Immature natural killer cell (primary cell): ENCODE measurements at places on chromosomes 3 and 15. TPM values are rescaled to one million over a fixed set of nuclear protein-coding genes. Genes with fewer than 3 reads are reported as not detected.
A peak's percentile ranks its signal among the peaks of the same experiment; 100 is the strongest.

DNA sequence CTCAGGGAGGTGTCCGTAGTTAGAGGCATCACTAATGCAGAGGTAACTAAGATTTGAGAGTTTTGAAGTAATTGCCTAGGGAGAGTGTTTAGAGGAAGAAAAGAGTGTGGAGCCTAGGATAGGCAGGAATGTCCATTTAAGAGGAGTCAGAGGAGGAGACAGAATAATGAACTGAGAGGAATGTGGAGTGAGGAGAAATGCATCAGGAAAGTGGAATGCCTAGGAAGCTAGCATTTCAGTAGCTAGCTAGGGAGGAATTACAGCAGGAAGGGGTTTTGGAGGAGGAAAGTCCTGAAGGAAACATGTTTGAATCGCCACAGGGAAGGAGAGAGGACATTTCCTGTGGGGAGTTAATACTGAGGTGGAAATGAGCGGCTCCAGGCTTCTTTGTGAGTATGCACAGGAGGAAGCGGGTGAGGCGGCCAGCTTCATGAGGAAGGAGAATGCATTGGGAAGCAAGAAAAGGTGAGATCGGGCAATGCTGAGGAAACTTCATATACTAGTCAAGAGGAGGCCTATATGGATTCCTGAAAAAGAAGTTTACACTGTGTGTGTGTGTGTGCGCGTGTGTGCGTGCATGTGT is 154.3 kb downstream of the TMEM108 start:
- peaks cover 2% of the 10 kb centered on the region for H3K27me3 ChIP-seq
- H3K27ac ChIP-seq: no peak overlapping the region
- H3K36me3 ChIP-seq: no peaks in the 10 kb centered on the region
- no peak for DNase-seq

DNA sequence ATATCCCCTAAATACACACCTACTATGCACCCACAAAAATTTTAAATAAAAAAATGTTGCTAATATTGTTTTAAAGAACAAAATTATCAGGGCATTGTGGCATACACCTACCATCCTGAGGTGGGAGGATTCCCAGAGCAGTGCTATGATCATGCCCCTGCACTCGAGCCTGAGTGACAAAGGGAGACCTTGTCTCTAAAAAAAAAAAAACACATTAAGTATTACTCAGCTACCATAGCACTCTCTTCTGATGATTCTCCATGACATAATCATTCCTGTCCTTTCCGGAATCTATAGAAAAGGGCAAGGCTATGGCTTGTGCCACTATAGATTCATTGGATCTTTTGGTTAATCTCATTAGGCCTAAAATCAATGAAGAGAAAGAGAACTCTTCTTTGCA is 77.4 kb downstream of the ACAP2 start:
- no peak overlapping the region for H3K4me3 ChIP-seq
- H3K4me1 ChIP-seq: peaks cover 57% of the 10 kb centered on the region
- peaks cover 16% of the 10 kb centered on the region for H3K36me3 ChIP-seq
- no peak for DNase-seq

GRCh38 chr3:108209579-108209978 is 12.6 kb downstream of the IFT57 start:
- no peak overlapping the region for H3K4me3 ChIP-seq
- no peaks in the 10 kb centered on the region for H3K27me3 ChIP-seq
- H3K27ac ChIP-seq: no peak overlapping the region
- peaks cover 30% of the 10 kb centered on the region for H3K36me3 ChIP-seq

The PIK3CA gene
- polyA plus RNA-seq: 10.4 TPM

- peak overlapping the region; percentile 40 for H3K4me3 ChIP-seq
- DNase-seq: no peak
- H3K27me3 ChIP-seq: peaks cover 66% of the 10 kb centered on the region
- H3K36me3 ChIP-seq: no peaks in the 10 kb centered on the region
Measured at GRCh38 chr15:67832897-67833709, 6.7 kb downstream of the RNU6-1 start.

GRCh38 chr15:31472636-31473384 is 146.2 kb downstream of the KLF13 start:
- peak overlapping the region; percentile 82 for H3K27ac ChIP-seq
- H3K4me1 ChIP-seq: peaks cover 50% of the 10 kb centered on the region
- DNase-seq: peak; percentile 67
- H3K36me3 ChIP-seq: no peaks in the 10 kb centered on the region

GRCh38 chr3:123019161-123019560 is 8.4 kb downstream of the SEMA5B start:
- H3K27me3 ChIP-seq: peaks cover 6% of the 10 kb centered on the region
- H3K4me3 ChIP-seq: no peak overlapping the region
- no peak for DNase-seq
- no peak overlapping the region for H3K27ac ChIP-seq
- H3K36me3 ChIP-seq: no peaks in the 10 kb centered on the region
- H3K4me1 ChIP-seq: no peaks in the 10 kb centered on the region

DNA sequence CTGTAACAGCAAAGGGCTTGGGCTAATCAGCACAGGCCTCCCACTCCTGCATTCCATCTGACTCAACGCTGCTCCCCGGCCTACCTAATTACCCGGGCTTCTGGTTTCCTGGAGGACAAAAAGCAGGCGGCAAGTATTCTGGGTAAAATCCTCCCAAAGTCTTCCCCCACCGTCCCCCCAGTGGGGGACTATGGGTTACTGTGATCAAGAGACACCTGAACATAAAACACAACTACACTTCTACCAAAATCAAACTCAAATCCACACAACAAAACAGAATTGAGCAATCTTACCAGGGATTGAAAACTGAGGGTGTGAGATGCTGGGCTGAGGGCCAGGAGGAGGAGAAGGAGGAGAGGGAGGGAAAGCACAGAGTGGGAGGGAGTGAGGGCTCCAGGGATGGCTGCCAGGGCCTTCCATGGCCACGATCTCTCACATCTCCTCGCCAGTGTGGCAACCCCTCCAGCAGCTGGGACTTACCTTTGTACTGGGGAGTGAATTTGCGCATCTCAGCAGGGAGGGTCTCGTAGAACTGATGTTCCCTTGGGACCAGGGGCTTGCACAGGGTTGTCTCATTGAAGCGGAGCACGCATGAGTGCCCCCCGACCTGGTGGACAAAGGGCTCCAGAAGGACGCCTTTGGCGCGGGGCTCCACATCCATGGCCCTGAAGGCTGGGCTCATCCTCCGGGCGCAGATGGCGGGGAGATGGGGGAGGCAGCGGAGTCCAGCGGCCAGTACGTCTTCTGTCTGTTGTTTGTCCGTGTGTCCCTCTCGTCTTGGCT is 9.1 kb upstream of the NCKIPSD start:
- DNase-seq: no peak
- H3K4me1 ChIP-seq: peaks cover 21% of the 10 kb centered on the region
- no peaks in the 10 kb centered on the region for H3K27me3 ChIP-seq
- H3K4me3 ChIP-seq: no peak overlapping the region
- H3K36me3 ChIP-seq: peaks cover 13% of the 10 kb centered on the region
- H3K27ac ChIP-seq: peak overlapping the region; percentile 46

DNA sequence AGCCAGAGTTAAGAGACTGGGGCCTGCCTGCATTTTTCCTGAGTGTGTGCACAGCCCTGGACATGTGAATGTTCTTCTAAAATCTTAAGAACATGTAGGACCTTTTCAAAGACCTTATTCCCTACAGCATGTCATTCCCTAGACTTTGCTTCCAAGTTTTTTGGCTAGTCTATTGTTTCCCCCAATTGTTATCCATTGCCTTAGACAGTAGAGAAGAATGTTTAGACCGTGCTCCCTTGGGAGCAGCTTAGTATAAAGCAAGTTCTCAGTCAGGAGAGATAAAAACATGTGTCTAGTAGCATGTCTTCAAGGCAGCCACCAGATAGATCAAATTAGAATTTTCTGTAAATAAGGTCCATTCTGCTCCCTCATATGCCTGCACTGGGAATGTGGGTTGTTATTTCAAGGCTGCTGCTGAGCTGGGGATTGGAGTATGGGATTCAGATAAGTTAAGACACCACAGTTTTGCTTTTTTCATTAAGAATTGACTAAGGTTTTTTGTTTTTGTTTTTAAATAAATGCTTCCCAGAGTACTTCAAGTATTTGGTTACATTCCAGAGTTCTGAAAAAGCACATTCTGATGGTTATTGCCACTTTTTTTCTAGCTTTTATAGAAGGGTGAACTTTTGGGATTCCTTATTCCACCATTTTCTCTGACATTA is 246.7 kb downstream of the RORA start:
- H3K4me3 ChIP-seq: no peak overlapping the region
- DNase-seq: no peak
- no peaks in the 10 kb centered on the region for H3K4me1 ChIP-seq
- no peaks in the 10 kb centered on the region for H3K36me3 ChIP-seq
- peaks cover 8% of the 10 kb centered on the region for H3K27me3 ChIP-seq

DNA sequence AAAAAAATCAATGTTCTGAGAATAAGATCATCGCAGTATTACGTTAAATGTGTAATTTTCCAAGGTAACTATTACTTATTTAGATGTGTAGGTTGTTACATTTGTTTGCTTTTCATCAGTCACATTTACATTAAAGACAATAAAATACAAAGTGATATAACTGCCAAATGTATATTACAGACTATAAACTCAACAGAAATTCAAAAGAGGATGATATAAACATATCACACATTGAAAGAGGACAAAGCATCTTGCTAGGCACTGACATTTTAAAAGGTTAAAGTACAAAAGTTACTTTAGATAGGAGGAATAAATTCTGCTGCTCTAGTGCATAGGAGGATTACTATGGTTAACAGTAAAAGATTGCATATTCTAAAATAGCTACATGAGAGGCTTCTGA is 16.1 kb downstream of the VGLL4 start:
- no peaks in the 10 kb centered on the region for H3K27me3 ChIP-seq
- DNase-seq: no peak
- no peak overlapping the region for H3K4me3 ChIP-seq

DNA sequence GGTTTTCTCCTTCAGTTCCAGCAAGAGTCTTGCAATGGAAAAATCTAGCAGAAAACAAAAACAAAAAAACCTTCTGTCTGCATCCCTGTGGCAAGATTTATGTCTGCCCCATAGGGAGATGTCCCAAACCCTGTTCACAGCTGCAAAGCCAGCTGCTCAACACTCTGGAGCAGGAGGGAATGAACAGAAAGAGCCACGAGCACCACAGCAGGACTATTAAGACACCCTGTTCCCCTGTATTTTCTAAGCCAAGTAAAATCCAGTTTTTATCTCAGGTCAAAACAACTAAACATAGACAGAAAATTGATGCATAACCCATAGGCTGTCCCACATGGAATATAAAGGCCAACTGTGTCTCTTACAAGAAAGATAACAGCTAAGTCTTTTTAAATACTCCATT is 357.9 kb downstream of the LSAMP start:
- H3K4me1 ChIP-seq: no peaks in the 10 kb centered on the region
- no peak for DNase-seq
- H3K27ac ChIP-seq: no peak overlapping the region
- no peak overlapping the region for H3K4me3 ChIP-seq
- H3K36me3 ChIP-seq: no peaks in the 10 kb centered on the region

DNA sequence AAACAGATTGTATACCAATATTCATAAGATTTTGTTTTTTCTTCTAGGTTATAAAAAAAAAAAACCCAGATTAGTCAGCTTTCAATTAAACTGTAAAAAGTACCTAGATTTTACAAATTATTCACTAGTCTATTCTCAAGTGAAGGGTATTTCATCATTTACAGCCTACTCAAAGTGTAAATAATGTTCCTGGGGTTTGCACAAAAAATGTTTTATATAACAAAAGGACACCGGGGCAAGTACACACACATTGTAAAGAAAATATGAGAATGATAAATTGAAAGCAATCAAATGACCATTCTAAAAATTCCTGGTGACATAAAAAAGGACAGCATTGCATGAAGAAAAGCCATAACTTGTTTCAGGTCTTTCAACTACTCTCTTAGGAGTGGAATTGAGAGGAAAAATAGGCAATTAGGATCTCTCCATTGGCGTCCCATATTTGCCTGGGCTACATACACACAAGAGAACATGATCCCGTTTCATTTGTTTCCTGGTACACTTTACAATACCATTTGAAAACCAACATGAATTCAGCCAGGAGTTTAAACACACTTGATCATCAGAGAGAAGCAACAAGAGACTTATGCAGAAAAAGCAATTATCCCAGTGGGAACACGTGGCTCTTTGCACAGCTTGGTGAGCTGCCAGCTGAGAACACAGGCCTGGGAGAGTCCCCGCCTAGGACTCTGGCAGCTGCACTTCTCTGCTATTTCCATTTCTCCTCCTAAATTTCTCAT is 1039.2 kb downstream of the ROBO1 start:
- no peaks in the 10 kb centered on the region for H3K36me3 ChIP-seq
- H3K4me3 ChIP-seq: no peak overlapping the region
- no peak overlapping the region for H3K27ac ChIP-seq
- DNase-seq: no peak
- H3K4me1 ChIP-seq: no peaks in the 10 kb centered on the region
- H3K27me3 ChIP-seq: no peaks in the 10 kb centered on the region

The PLSCR2 gene
- not detected for polyA plus RNA-seq

GRCh38 chr3:74315291-74315690 is 299.2 kb downstream of the CNTN3 start:
- H3K36me3 ChIP-seq: no peaks in the 10 kb centered on the region
- H3K27me3 ChIP-seq: peaks cover 4% of the 10 kb centered on the region
- no peak for DNase-seq
- no peaks in the 10 kb centered on the region for H3K4me1 ChIP-seq
- H3K4me3 ChIP-seq: no peak overlapping the region

DNA sequence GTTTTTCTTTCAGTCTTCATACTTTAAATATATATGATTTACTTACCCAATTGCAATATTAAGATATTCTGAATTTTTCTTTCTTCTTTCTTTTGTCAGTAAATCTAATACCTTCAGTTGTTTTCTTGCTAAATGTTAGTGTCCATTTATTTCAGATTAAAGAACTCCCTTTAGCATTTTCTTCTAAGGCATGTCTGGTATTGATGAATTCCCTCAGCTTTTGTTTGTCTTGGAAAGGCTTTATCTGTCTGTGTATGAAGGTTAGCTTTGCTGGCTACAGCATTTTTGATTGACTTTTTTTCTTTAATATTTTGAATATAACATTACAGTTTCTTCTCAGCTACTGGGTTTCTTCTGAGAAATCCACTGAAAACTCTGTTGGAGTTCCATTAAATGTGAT is 64.0 kb upstream of the PLSCR4 start:
- no peaks in the 10 kb centered on the region for H3K27me3 ChIP-seq
- H3K27ac ChIP-seq: no peak overlapping the region
- H3K36me3 ChIP-seq: no peaks in the 10 kb centered on the region
- H3K4me1 ChIP-seq: no peaks in the 10 kb centered on the region
- no peak for DNase-seq

GRCh38 chr15:65926899-65927298 is 57.6 kb downstream of the RAB11A start:
- H3K27ac ChIP-seq: no peak overlapping the region
- H3K4me3 ChIP-seq: no peak overlapping the region
- no peak for DNase-seq

- H3K27ac ChIP-seq: no peak overlapping the region
- H3K4me3 ChIP-seq: no peak overlapping the region
- no peaks in the 10 kb centered on the region for H3K4me1 ChIP-seq
- H3K27me3 ChIP-seq: no peaks in the 10 kb centered on the region
- DNase-seq: no peak
- no peaks in the 10 kb centered on the region for H3K36me3 ChIP-seq
Measured at GRCh38 chr3:63331520-63331919, 53.4 kb downstream of the SYNPR start.

The SEMA6D gene
- not detected for polyA plus RNA-seq

The WWTR1 gene
- not detected for polyA plus RNA-seq

The LINS1 gene
- polyA plus RNA-seq: 27.9 TPM

GRCh38 chr3:108301695-108302404 is 5.5 kb downstream of the HHLA2 start:
- DNase-seq: no peak
- no peaks in the 10 kb centered on the region for H3K36me3 ChIP-seq
- no peaks in the 10 kb centered on the region for H3K4me1 ChIP-seq
- H3K27ac ChIP-seq: no peak overlapping the region

- DNase-seq: no peak
- peaks cover 9% of the 10 kb centered on the region for H3K36me3 ChIP-seq
- no peak overlapping the region for H3K27ac ChIP-seq
- H3K4me3 ChIP-seq: no peak overlapping the region
Measured at GRCh38 chr3:115071166-115071565, 75.9 kb downstream of the ZBTB20 start.
